ENCODE measurements at places on chromosomes 5 and 9.

DNA sequence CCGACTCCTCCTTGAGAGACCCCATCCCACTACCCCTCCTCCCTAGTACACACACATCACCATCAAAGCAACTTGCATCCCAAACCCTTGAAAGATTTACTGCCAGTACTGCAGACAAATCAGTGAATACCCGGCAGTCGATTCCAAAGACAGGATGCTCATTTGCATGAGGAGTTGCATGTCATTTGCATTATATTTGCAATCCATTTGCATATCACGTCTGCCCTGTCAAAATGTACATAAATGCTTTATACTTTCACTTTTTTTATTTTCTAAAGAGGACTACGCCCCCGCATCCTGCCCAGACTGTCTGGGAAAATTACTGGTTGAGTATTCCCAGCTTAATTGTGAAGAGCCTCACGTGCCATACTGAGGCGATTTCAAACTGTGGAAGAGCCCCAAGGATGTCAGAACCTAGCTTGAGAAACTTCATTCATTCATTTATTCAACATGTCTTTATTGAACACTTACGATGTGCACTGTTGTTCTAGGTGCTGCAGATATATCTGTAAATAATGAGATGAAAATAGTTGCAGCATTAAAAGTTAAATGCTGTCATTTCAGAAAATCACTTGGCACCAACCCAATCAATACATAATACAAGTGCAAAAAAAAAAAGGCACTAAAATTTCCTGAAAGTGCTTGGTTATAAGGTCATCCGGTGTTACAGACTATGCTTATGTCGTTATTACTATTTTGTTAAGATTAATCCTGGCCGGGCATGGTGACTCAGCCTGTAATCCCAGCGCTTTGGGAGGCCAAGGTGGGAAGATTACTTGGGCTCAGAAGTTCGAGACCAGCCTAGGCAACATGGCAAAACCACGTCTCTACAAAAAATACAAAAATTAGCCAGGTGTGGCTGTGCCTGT lies 17.2 kb upstream of the SIL1 start:
- DNase-seq = no peak

DNA sequence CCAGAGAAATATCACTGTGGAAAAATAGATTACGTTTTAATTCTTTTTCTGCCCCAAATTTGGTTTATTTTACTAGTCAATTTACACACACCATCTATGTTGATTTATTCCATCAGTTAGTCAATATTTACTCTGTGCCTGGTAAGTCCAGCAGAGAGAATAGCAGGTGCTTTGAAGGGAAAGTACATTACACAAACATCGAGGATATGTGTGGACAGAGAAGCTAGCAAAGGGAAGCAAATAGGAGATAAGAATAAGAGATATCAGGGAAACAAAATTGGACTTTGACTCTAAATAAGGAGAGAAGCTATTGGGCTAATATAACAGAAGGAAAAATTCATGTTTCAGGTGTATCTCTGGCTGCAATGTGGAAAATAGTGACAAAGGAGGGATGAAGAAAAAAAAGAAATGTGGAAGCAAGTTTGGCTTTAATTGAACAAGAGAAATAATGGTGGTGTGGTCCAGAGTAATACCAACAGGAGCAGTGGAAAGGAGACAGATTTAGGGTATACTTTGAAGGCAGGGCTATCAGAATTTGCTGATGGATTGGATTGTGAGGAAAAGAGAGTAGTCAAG lies 587.7 kb upstream of the CDH6 start:
- DNase-seq = no peak

- DNase-seq = no peak
Observed at GRCh38 chr5:175862131-175863012, 9.0 kb upstream of the CPLX2 start.

DNA sequence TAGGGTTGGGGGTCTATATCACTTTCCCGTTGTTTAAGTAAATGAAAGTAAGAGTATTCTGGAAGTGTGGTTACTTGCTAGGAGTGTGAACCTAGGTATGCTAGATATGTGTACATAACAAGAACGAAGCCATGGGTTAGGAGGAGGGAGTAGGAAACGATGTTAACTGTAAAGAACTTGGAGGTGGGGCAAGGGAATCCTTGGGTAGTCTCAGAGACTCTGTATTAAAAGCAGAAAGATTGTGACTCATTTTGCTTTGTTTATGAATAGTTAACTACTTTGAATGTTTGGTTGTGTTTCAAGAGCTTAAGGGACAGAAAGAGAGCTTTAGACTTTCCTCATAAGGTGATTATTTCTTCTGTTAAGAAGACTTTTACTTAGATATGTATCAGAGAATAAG lies 59.9 kb downstream of the TMEM252 start:
- DNase-seq = no peak

DNA sequence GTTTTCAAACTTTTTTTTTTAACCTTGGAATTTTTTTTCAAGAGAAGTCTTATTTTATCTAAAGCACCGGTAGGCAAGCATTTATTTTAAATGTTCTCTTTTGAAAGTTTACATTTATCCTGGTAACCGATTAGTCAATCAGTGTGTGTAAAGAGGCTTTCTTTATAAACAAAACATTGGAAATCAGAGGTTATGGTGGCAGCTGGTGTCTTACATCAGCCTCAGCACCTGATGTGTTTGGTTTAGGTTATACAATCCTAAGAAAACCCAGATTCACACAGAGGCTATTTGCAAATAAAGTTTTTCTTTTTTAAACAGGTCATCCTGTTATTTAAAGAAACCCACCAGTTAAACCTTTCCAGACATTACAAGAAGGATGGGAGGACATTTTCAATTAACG lies 173.3 kb upstream of the GDNF start:
- no peak for DNase-seq

GRCh38 chr5:125043781-125044391 lies 297.4 kb upstream of the ZNF608 start:
- DNase-seq = no peak

DNA sequence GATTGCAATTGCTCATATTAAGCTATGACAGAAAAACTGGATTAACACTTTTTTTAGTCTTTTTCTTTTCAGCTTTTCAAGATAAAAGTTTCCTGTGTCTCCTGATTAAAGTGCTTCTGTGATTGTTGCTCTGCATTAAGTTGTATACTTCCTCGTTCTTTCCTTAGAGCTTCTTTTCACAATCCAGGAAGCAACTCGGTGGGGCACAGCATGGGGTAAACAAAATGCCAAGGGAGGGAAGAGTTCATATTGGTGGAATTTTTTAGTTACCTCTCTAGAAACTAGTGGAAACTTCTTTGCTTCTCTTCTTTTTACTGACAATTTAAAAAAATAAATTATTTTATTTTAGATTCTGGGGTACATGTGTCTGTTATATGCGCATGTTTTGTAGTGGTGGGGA lies 37.8 kb upstream of the ARRDC3 start:
- DNase-seq = no peak

GRCh38 chr5:143741421-143741820 lies 70.5 kb upstream of the HMHB1 start:
- no peak for DNase-seq

- peak; percentile 93 for DNase-seq
Observed at GRCh38 chr5:89878140-89879132, 531.1 kb downstream of the CETN3 start.

DNA sequence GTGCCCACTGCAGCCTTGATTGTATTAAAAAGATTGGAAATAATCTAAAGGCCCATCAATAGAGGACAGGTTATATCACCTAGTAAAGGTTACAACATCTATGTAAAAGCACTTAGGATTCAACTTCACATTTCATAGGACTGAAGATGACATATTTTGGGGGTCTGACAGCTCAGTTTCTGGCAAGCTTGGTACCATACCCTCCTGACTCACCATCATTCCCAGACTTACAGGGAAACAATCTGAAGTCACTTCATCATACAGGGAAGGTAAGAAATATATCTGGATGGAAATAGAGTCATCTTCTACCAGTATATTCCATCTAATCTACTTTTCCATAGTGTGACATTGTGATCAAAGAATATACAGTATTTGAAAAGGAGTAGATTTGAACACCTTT lies 28.8 kb upstream of the DAB2 start:
- no peak for DNase-seq

GRCh38 chr9:16133556-16134227 lies 580.8 kb downstream of the CCDC171 start:
- no peak for DNase-seq

DNA sequence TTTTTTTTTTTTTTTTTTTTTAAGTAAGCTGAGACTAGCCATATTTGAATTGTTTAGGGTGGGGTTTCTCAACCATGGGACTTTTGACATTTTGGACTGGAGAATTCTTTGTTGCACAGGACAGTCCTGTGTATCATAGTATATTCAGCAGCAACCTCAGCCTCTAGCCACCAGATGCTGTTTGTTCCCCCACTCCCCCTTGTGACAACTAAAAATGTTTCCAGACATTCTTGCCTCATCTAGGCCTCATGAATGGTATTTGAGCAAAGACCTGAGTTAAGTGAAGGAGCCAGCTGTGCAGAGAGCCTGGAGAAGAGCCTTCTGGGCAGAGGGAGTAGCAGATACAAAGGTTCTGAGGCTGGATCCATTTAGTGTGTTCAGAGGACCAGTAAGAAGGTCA lies 155.9 kb downstream of the SGCD start:
- DNase-seq = no peak

DNA sequence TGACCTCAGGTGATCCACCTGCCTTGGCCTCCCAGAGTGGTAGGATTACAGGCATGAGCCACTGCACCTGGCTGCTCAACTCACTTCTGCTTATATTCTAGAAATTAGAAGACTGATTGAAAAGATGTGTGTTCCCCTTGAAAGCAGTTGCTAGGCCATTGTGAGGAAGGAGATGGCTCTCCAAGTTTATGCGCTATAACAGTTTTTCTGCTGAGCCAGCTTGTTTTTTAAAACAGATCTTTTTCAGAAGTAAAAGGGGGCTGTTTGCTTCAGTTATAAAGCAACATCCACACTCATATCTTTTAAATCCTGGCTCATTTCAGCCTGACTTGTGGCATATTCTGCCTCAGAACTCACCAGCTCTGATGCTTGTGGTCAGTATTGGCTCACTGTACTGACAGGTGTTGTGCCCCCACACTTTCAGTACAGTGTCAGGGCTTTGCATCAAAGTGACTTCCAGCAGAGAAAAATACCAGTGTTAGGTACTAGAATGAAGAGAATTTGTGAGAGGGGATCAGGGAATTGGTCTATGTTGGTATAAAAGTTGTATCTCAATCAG lies 49.4 kb downstream of the NUP214 start:
- no peak for DNase-seq

DNA sequence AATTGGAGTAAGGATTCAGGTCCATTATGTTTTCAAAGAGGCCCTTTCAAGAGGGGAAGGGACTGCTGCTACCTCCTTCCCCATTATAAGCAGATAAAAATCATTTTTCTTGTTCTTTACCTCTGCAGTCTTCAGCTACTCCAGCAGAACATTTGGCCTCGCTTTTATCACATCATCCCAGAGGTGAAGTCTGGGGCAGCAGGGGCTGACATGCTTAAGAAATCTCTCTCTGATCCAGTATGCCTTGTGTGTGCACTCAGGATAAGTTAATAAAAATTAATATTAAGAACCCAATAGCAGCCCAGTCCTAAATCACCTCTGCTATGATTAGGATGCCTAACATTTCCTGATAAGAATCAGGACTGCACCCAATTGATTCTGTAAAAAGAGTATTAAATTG lies 306.9 kb upstream of the NREP start:
- DNase-seq = no peak

GRCh38 chr5:11791792-11792191 lies 112.5 kb downstream of the CTNND2 start:
- DNase-seq = no peak

DNA sequence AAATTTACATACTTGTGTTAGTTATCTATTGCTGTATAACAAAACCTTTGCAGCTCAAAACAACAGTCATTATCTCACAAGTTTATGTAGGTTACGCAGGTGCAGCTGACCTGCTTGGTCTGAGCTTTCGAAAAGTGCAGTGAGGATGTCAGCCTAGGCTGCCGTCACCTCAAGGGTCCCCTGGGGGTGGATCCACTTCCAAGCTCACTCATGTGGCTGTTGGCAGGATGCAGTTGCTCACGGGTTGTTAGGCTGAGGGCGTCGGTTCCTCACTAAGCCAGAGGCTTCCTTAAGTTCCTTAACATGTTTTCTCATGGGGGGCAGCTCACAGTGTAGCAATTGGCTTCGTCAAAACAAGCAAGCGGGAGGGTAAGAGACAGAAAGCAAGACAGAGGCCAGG lies 139.8 kb downstream of the DOCK8 start:
- no peak for DNase-seq

DNA sequence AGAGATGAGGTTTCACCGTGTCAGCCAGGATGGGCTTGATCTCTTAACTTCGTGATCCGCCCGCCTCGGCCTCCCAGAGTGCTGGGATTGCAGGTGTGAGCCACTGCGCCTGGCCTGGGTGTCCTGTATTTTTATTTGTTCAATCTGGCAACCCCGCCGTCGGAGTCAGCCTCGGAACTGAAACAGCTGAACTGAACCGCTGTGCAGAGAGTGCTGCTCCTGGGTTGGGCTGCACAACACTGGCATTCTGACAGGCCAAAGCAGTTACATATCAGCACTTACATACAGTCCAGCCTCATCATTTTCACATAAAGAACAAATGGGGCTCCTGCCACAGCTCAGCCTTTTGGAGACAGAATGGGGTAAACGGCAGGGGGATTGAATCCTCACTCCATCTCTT lies 185.6 kb downstream of the C9orf50 start:
- DNase-seq = no peak

DNA sequence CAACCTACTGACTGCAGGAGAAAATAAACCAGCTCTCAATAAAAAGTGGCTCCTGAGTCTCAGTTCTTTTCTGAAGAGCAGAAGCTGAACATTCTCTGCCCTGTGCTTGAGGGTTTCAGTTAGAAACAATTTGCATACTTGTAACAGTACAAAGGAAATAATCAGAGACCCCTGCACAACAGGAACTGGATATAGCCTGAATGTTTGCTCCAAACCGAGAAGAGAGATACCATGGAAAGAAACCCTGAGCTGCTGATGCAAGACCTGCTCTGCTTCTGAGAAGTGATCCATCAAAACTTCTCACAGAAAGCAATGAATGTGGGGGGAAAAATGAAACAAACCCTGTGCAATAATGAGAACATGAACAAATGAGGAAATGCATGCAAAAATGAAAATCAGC lies 592.9 kb downstream of the SEMA5A start:
- DNase-seq = no peak

- DNase-seq = no peak
Observed at GRCh38 chr9:26228273-26228672, 550.0 kb upstream of the TUSC1 start.

DNA sequence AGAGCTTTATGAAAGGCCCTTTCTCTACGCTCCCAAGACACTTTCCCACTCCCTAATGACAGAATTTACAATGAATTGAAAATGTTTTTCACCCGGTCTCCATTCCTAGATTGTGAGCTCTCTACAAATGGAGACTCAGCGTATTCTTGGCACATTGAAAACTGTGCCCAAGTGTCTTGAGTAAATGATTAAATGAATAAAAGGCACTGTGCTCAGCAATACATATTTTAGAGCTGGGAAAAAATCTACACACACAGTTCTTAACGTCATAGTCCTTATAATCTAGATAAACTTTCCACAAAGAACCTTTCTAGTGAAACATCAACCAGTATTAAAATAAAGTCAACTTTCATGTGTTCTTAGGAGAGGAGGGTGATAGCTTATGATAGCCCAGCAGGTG lies 634.0 kb downstream of the RAB3C start:
- DNase-seq = no peak

Data from AG09309 (cell line).